ENCODE measurements at places on chromosomes 5 and 9. TPM values are rescaled to one million over a fixed set of nuclear protein-coding genes. Genes with fewer than 3 reads are reported as not detected.

PTPDC1 gene
- total RNA-seq: 1.9 TPM

LECT2 gene
- total RNA-seq: not detected

HK3 gene
- total RNA-seq: not detected

SPATA31E1 gene
- not detected for total RNA-seq

COL15A1 gene
- total RNA-seq: not detected

INSL6 gene
- total RNA-seq: not detected

GTF2H2 gene
- 30.3 TPM for total RNA-seq

NDST1 gene
- total RNA-seq: 58.2 TPM

All from Caki2 (cell line).